ENCODE measurements at places on chromosomes 4 and X. TPM values are rescaled to one million over a fixed set of nuclear protein-coding genes. Genes with fewer than 3 reads are reported as not detected.

RRH gene
- total RNA-seq: 0.29 TPM

- no peak for DNase-seq
These were observed 723.9 kb downstream of the SH3BGRL start for GRCh38 chrX:81925812-81926211.

- no peak for DNase-seq
These were observed 21.0 kb downstream of the MAN2B2 start for GRCh38 chr4:6595897-6596537.

GPC4 gene
- total RNA-seq: 44.8 TPM

GRCh38 chr4:82268050-82268825 is 105.6 kb downstream of the HNRNPD start:
- no peak for DNase-seq

DNA sequence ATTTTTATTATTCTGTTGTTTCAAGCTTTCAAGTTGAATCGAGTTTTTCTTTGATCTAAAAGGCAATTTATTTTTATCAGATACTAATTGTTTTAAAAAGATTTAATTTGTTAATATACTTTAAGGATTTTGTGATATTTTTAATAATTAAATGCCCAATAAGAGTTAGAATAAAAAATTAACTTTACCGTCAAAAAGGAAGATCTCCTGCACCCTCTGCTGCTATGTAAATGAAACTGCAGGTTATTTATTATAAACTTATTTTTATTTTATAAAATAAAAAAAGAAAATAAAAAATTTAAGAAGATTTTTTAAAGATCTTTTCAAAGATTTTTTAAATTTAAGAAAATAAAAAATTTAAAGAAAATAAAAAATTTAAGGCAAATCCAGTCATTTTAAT is 166.1 kb downstream of the CCSER1 start:
- no peak for DNase-seq

DNA sequence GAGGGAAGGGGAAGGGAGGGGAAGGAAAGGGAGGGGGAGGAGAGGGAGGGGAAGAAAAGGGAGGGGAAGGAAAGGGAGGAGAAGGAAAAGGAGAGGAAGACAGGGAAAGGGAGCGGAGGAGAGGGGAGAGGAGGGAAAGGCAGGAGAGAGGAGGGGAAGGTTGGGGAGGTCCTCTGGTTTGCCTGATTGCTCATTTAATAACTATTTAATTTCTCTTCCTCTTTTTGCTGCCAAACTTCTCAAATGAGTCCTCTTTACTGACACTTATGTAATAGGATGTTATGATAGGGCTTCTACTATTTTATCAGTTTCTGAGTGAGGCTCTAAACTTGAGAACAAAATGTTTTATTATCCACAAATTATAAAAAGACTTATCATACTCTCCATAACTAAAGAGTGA is 35.4 kb upstream of the PPA2 start:
- no peak for DNase-seq

DNA sequence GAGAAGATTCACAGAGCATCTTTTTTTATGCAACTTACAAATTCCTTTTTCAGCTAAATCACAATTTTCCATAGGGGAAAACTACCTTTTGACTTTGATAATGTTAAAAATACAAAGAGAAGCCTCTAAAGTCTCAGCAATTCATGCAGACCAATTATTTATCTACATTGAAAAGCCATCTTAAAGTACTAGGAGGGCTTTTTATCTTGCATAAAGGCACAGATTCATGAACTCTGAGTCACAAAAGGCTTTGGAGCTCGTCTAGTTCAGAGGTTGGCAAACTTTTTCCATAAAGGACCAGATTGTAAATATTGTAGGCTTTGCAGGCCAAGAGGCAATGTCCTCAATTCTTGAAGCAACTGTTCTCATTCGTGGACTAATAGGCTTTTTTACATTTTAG is 210.4 kb upstream of the HDX start:
- DNase-seq: no peak

HSFX2 gene
- total RNA-seq: not detected

HTN1 gene
- total RNA-seq: not detected

- DNase-seq: no peak
These were observed 17.5 kb upstream of the PABPC4L start for GRCh38 chr4:134219043-134219442.

SYP gene
- total RNA-seq: 0.33 TPM

GRCh38 chrX:49277535-49277830 is 7.9 kb downstream of the PPP1R3F start:
- no peak for DNase-seq

DNA sequence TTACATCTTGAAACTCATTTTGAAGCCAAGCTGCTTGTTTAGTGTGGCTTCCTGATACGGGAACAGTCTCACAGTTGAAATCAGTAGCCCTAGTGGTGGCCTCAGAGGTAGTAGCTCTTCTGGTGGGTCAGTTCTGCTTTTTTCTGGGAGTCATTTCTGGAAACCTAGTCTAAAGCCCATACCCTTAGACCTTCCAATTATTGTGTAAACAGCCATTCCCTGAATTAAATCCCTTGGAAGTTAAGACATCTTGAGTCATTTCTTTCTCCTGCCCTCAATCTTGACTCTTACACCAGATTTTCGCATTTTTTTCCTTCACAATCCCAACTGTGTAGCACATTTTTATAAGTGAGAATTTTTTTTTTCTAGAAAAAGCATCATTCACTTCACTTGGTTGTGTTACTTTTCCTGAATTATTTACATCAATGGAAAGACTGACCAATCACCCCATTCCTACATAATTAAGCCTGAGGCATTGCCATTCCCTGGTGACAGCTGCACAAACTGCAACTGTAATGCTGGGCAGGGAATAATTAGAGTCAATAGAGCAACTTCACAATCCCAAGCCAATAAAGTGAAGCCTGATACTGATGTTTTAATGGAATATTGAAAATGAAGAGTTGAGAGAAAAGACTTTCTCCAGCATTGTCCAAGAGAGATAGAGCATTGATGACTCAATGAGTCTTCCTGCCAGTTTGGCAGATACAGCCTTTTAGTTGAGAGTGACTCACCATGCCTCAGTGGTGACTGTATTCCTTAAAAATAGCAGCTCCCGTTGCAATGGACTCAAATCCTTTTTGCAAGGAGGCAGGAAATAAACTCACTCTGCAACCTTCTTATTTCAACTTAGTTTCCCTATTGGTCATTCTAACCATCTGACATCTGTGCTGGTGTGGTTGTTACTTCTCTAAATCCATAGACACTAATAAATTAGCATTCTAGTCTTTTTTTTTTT is 13.0 kb upstream of the SEPSECS start:
- DNase-seq: no peak

DNA sequence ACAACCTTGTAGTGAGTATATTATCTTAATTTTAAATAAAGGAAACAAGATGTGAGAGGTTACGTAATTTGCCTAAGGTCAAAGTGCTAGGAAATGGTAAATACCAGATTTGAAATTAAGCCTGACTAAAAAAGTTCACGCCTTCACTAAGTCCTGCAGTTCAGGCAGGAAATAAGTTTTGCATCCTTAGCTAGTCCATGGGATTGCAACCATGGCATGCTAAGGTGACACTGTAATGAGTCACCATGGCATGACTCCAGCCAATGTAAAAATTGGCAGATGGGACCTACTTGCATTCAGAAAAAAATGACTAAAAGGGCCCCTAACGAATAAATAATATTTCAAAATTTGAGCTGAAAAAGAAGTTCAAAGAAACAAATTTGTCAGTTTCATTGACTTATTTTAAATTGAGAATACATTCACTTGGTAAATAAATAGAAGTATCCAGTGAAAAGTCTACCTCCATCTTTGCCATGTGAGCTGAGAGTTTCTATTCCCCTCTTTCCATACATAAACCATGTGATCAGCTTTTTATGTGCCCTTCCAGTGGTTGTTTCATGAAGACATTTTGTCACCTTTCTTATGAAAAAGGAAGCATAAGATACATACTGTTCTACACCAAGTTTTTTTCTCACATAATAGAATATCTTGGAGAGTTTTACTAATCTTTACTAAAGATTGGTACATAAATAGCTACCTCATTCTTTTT is 72.4 kb downstream of the ANKRD50 start:
- DNase-seq: no peak

GRCh38 chr4:8439914-8440491 is 520 bp downstream of the ACOX3 start:
- no peak for DNase-seq

DNA sequence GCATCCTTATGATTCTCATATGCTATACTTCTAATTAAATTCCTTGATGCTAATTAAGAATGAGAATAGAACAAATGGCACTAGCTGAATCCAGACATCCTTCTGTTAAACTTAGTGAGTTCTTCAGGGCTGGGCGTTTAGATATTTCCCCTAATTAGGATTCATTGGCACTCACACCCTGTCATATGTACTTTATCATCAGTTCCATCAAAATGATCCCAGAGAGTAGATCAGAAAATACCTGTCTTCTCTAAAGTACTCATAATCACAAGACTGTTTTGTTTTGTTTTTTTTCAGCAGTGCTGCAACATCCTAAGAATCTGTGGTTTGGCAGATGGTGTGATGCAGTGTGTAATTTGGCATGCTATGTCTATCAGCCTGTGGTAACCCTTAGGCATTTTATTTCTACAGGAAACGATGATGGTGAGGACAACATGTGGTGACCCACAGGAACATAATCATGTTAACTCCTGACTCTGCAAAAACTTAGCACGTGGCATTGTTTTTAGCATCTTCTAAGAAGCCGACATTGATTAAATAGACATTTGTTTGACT is 2528.4 kb downstream of the ARAP2 start:
- DNase-seq: no peak

AR gene
- total RNA-seq: 7.7 TPM
